Dermis blood vessel endothelial cell (primary cell): ENCODE measurements at places on chromosomes 5 and 9. TPM values are rescaled to one million over a fixed set of nuclear protein-coding genes. Genes with fewer than 3 reads are reported as not detected.

Gene ENG
- 84.2 and 165 TPM in 2 replicates for total RNA-seq

Gene PTGES
- 0.47 and 0.51 TPM in 2 replicates for total RNA-seq

Gene CMYA5
- total RNA-seq, result 0.05 and 0.17 TPM in 2 replicates

Gene SREK1
- total RNA-seq, result 55.8 and 83.4 TPM in 2 replicates

Gene TMED9
- total RNA-seq, result 174 and 176 TPM in 2 replicates

Gene GLT6D1
- not detected in 2 replicates for total RNA-seq

Gene ZFP37
- total RNA-seq, result 1.7 and 2.0 TPM in 2 replicates

Gene CCT5
- total RNA-seq, result 663 and 731 TPM in 2 replicates

Gene SLC2A6
- 32.0 and 42.1 TPM in 2 replicates for total RNA-seq

Gene ZMYND19
- 16.8 and 18.4 TPM in 2 replicates for total RNA-seq

Gene TOPORS
- 39.6 and 53.3 TPM in 2 replicates for total RNA-seq

Gene NME5
- total RNA-seq, result 1.5 and 2.4 TPM in 2 replicates

Gene CDKN2B
- total RNA-seq, result 1.9 and 2.4 TPM in 2 replicates

Gene PCDHGB6
- 2.9 and 3.7 TPM in 2 replicates for total RNA-seq

Gene TSLP
- under 0.01 and 0.19 TPM in 2 replicates for total RNA-seq

Gene C5orf52
- total RNA-seq, result not detected in 2 replicates

Gene SPATA31A7
- total RNA-seq, result not detected in 2 replicates

Gene GCNT1
- 9.9 and 31.2 TPM in 2 replicates for total RNA-seq

Gene PCDHGC5
- total RNA-seq, result 0.56 and 1.5 TPM in 2 replicates

Gene LARP1
- total RNA-seq, result 43.7 and 82.4 TPM in 2 replicates

Gene MARCOL
- not detected in 2 replicates for total RNA-seq

Gene GPR150
- total RNA-seq, result 0.05 and 0.17 TPM in 2 replicates

Gene SOWAHA
- not detected in 2 replicates for total RNA-seq

Gene GADD45G
- not detected in 2 replicates for total RNA-seq

Gene SHROOM1
- 7.1 and 9.9 TPM in 2 replicates for total RNA-seq

Gene NUTM2F
- total RNA-seq, result not detected in 2 replicates

Gene ADCY2
- not detected in 2 replicates for total RNA-seq

Gene CBY3
- not detected in 2 replicates for total RNA-seq

Gene RFK
- total RNA-seq, result 70.4 and 80.8 TPM in 2 replicates

Gene EQTN
- not detected in 2 replicates for total RNA-seq

Gene C9orf153
- 0.14 TPM in 1 of 2 replicates, not detected in the other for total RNA-seq

Gene DIPK1B
- 172 and 238 TPM in 2 replicates for total RNA-seq

Gene NR2F1-AS1
- total RNA-seq, result 11.2 and 18.4 TPM in 2 replicates
